Adrenal gland (tissue), 19 donors: ENCODE measurements at places on chromosomes 2 and 18. TPM values are rescaled to one million over a fixed set of nuclear protein-coding genes. Genes with fewer than 3 reads are reported as not detected.

DNA sequence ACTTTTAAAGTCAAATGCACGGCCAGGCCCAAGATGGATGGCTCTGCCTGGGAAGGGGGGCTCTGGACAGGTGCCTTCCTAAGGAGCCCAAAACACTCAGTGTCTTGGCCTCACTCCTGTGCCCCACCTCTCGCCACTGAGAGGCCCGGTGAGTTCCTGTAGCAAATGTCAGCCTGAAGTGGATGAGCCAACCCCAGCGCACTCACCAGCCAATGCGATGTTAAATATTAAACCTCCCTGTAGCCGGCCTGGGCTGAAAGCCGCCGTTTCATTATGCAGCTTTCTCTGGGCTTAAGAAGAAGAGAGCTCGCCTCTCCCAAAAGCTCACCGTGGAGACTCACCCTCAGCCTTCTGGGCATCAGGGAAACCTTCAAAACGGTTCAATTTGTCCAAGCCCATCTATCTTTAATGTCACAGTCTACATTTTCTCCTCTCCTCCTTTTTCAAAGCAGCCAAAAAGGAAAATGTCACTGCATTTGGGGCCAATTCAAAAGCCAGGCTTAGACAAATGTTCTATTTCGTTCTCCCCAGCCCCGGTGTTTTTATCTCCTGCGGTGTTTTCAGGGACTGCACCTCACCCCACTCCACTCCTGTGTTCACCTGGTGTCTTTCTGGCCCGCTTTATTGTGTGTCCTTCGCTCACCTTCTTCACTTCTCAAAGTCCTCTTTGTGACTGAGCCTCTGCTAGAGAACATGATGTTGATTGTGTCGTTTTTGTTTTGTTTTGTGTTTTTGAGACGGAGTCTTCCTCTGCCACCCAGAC is 124.0 kb downstream of the NRP2 start:
- DNase-seq, result no peak
- H3K36me3 ChIP-seq, result no peaks in the 10 kb centered on the region
- no peak overlapping the region for H3K4me3 ChIP-seq
- no peaks in the 10 kb centered on the region for H3K4me1 ChIP-seq

PNO1 gene
- 6.3 TPM for total RNA-seq

AP1S3 gene
- total RNA-seq, result 1.0 TPM

- no peak for DNase-seq
- no peaks in the 10 kb centered on the region for H3K27me3 ChIP-seq
- H3K4me1 ChIP-seq, result peaks cover 7% of the 10 kb centered on the region
- H3K36me3 ChIP-seq, result no peaks in the 10 kb centered on the region
- H3K27ac ChIP-seq, result no peak overlapping the region
These were observed 337.5 kb downstream of the GULP1 start for GRCh38 chr2:188628989-188629752.

DNA sequence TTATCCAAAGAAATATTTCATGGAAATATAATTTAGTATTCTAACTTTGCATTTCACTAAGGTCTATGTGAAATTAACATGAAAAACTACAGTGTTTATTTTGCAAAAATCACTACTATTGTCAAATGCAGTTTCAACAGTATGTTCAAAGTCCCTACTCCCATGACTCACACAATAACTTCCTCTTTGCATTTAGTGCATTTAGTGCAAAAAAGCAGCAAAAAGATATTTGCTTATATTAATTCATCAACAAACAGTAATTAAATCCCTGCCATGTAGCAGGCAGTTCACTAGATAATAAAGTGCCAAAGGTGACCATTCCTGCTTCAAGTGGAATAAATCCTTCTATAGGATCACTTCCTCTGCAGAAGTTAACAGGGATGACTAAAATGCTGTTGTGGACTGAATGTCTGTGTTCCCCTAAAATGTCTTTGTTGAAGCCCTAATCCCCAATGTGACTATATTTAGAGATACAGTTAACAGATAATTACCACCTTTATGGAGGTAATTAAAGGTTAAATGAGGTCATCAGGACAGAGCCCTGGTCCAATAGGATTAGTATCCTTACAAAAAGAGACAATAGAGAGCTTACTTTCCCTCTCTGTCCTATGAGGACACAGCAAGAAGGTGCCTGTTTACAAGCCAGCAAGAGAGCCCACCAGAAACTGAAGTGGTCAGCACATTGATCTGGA is 61.7 kb downstream of the STK39 start:
- H3K27me3 ChIP-seq, result no peaks in the 10 kb centered on the region
- peaks cover 6% of the 10 kb centered on the region for H3K4me1 ChIP-seq
- no peaks in the 10 kb centered on the region for H3K36me3 ChIP-seq
- no peak for DNase-seq

MALL gene
- 5.6 TPM for total RNA-seq

GRCh38 chr18:5463831-5464230 is 80.0 kb downstream of the EPB41L3 start:
- H3K27ac ChIP-seq, result no peak overlapping the region
- no peaks in the 10 kb centered on the region for H3K27me3 ChIP-seq

GRCh38 chr18:22185273-22185672 is 15.9 kb downstream of the GATA6 start:
- H3K4me1 ChIP-seq, result peaks cover 75% of the 10 kb centered on the region
- peak overlapping the region; percentile 81 for H3K27ac ChIP-seq
- H3K36me3 ChIP-seq, result no peaks in the 10 kb centered on the region
- peak; percentile 59 for DNase-seq

GRCh38 chr18:57547260-57547659 is 39.2 kb downstream of the FECH start:
- no peak overlapping the region for H3K27ac ChIP-seq
- no peaks in the 10 kb centered on the region for H3K27me3 ChIP-seq
- no peak overlapping the region for H3K4me3 ChIP-seq
- H3K36me3 ChIP-seq, result peaks cover 9% of the 10 kb centered on the region
- no peaks in the 10 kb centered on the region for H3K4me1 ChIP-seq

DNA sequence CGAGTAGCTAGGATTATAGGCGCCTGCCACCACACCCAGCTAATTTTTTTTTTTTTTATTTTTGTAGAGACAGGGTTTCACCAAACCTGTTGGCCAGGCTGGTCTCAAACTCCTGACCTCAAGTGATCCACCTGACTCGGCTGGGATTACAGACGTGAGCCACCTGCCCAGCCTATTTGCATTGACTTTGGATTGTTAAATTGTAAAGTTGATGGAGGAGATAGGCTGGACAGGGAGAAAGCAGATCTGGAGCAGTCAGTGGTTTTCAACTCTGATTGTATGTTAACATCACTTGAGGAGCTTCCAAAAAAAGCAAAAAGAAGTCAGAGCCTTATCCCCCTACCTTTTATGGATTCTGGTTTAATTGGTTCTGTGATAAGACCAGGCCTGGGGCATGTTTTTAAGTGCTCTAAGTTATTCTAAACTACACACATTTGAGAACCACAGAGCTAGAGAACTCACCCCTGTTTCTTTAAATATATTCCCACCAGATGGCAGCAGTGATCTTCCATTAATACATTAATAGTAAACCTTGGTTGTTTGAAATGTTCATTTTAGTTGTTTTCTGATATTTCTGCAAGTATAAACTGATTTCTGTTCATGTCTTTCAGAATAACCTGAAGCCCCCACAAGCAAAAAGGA is 7.5 kb downstream of the C2orf49 start:
- DNase-seq, result no peak
- H3K4me3 ChIP-seq, result no peak overlapping the region
- H3K27ac ChIP-seq, result no peak overlapping the region
- no peaks in the 10 kb centered on the region for H3K4me1 ChIP-seq
- H3K27me3 ChIP-seq, result no peaks in the 10 kb centered on the region
- H3K36me3 ChIP-seq, result peaks cover 74% of the 10 kb centered on the region

ACMSD gene
- 0.53 TPM for total RNA-seq

DNA sequence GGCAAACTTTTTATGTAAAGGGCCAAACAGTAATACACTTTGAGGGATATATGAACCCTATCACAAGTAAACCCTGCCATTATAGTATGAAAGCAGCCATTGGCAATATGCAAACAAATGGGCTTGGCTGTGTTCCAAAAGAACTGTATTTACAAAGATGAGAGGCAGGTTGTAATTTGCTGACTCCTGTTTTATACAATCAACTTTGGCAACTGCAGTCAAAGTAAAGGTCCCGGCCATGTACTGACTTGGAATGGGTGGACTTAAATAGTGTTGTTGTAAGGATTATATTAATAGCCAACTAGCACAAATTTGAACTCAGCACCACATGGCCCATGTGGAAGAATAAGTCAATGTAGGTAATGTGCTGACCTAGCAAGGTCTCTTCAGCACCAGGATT is 223.4 kb downstream of the WDPCP start:
- H3K27me3 ChIP-seq, result no peaks in the 10 kb centered on the region
- no peaks in the 10 kb centered on the region for H3K36me3 ChIP-seq
- DNase-seq, result no peak
- H3K4me3 ChIP-seq, result no peak overlapping the region
- no peaks in the 10 kb centered on the region for H3K4me1 ChIP-seq

DNA sequence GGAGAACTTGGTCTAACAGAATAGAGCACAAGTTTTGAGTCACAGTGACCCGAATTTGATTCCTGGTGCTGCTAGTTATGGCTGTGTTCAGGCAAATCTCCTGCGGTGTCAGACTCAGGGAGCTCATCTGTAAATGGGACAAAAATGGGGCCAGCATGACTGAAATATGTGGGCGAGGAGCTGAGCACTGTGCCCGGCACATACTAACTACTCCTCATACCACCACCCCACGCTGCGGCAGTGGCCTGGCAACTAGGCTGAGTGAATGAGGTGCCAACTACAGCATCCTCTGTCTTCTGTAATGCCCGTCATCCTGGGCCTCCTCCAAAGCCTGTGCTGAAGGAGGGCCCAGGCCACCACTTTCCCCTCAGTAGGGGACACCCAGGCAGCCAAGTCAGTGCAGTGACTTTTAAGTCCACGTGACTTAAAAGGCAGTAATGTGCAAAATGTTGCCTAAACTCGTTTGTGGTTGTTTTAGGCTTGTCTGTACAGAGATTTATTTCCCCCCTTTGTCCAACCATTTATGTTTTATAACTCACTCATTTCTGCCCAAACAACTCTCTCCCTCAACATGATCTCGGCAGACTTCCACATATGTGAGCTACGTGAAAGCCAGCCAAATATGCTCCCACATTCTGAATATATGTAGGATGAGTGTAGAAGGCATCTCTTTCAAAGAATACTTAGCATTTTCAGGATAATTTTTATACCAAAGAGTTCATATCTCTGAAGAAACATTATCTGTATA is 773.7 kb downstream of the TSN start:
- H3K27me3 ChIP-seq, result no peaks in the 10 kb centered on the region
- H3K4me3 ChIP-seq, result no peak overlapping the region
- no peaks in the 10 kb centered on the region for H3K36me3 ChIP-seq
- no peaks in the 10 kb centered on the region for H3K4me1 ChIP-seq
- no peak overlapping the region for H3K27ac ChIP-seq

ATP6V1C2 gene
- total RNA-seq, result 0.94 TPM

- H3K27ac ChIP-seq, result no peak overlapping the region
- peak; percentile 34 for DNase-seq
- H3K27me3 ChIP-seq, result no peaks in the 10 kb centered on the region
- H3K36me3 ChIP-seq, result no peaks in the 10 kb centered on the region
These were observed 222.5 kb upstream of the COPS8 start for GRCh38 chr2:236862961-236863728.

IL1RL2 gene
- total RNA-seq, result 3.1 TPM

- no peak overlapping the region for H3K4me3 ChIP-seq
- no peaks in the 10 kb centered on the region for H3K27me3 ChIP-seq
- H3K36me3 ChIP-seq, result no peaks in the 10 kb centered on the region
These were observed 119.0 kb downstream of the RPIA start for GRCh38 chr2:88810488-88810887.

ST6GAL2 gene
- 0.28 TPM for total RNA-seq
